ENCODE measurements at places on chromosomes 12 and 14.

GRCh38 chr12:120007272-120007671 is 18.2 kb downstream of the BICDL1 start:
- no peak for DNase-seq

- no peak for DNase-seq
Observed at GRCh38 chr14:61585598-61586543, 109.4 kb upstream of the HIF1A start.

DNA sequence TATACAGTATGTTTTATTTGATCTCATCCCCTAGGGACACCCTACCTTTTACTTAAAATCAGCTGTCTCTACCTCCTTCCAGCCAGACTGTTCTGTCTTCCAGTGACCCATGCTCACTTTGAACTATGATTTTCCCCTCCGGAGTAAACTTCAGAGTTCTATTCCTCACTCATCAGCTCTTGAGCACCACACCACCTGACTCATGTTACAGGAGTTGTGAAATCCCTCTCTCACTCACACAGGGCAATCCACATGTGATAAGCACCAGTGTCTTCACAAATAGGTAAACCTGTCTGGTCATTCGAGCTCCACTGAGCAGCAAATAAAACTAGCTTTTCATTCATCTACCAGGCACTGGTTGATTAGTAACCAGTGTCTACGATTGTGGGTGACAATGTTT is 177.3 kb upstream of the BMP4 start:
- no peak for DNase-seq

- DNase-seq = no peak
Observed at GRCh38 chr14:94966344-94966743, 191.0 kb downstream of the DICER1 start.

DNA sequence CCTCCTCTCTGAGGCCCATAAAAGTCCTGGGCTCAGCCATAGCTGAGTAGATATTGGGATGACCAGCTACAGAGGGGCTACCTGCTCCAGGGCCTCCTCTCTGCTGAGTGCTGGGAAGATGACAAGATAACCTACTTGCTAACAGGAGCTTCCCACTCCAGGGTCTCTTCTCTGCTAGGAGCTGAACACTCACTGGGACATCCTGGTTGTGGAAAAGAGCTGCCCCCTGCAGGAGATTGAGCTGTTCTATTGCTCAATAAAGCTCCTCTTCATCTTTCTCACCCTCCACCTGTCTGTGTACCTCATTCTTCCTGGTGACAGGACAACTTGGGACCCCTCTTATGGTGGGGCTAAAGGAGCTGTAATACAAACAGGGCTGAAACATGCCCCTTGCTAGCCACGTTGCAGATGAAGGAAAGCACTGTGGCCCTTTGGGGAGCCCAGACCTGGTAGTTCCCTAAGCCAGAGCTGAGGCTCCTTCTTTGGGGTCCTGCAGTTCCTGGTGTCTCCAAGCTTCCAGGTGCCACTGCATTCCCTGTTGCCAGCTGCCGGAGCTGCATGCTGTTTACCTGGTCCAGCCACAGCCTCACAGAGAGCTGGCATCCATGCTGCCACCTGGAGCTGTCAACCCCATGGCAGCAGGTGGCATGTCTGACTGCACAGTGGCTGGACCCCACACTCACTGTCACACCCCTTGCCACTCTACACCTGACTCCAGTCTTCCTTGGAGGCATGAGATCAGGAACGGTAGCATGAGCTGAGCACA is 598.5 kb upstream of the LMO3 start:
- DNase-seq = no peak

GRCh38 chr12:93139028-93139665 is 210.1 kb upstream of the EEA1 start:
- no peak for DNase-seq

Data from CMK (cell line).